Lower lobe of right lung (tissue), 2 donors: ENCODE measurements at places on chromosomes 2 and 18. TPM values are rescaled to one million over a fixed set of nuclear protein-coding genes. Genes with fewer than 3 reads are reported as not detected.

GRCh38 chr18:13628211-13628610, 98.1 kb downstream of the FAM210A start:
- no peak for DNase-seq

DNA sequence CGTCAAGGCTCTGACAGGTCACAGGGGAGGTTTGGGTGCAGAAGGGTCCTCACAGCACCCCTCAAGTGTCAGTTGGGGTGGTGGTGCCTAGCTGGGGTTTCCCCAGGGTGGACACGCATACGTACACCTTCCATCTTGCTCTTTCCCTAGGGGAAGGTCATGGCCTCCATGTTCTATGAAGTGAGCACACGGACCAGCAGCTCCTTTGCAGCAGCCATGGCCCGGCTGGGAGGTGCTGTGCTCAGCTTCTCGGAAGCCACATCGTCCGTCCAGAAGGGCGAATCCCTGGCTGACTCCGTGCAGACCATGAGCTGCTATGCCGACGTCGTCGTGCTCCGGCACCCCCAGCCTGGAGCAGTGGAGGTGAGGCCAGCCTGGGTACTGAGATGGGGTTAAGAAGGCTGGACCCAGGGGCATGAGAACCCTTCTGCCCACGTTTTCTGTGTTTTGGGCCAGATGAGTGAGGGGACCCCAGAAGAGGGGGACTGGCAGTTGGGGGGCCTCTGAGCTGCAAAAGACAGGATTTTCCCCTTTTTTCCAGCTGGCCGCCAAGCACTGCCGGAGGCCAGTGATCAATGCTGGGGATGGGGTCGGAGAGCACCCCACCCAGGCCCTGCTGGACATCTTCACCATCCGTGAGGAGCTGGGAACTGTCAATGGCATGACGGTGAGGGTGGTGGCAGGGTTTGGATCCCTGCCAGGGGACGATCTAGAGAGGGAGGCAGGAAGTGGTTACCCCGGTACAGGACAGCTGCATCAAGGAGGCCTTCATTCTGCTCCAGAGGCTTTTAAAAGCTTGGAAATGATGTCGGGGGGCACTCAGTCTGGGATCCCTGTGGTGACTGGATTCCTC, 20.9 kb downstream of the SLC30A3 start:
- no peak for DNase-seq

DNA sequence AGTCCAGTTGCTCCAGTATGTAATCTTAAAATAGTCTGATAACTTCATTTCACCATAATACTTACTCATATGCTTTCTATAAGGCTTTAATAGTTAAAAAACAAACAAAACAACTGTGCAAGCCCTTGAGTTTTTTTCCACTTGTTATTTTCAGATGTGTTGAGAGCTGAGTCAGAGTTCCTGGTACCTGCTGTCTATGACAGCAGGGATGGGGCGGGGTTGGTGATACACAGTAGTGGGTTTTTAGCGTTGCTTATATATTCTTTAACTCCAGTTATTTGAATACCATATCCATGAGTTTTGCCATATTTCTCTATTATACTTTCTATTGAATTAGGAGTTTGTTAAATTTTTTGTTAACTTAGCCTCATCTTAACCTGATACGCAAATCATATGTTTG, 5.0 kb downstream of the NAPG start:
- DNase-seq = no peak

NEB gene
- total RNA-seq = 0.83 TPM

- DNase-seq = no peak
These were observed 47.7 kb upstream of the PLB1 start for GRCh38 chr2:28447943-28448792.

GRCh38 chr2:117557626-117558025, 256.9 kb upstream of the DDX18 start:
- no peak for DNase-seq

DNA sequence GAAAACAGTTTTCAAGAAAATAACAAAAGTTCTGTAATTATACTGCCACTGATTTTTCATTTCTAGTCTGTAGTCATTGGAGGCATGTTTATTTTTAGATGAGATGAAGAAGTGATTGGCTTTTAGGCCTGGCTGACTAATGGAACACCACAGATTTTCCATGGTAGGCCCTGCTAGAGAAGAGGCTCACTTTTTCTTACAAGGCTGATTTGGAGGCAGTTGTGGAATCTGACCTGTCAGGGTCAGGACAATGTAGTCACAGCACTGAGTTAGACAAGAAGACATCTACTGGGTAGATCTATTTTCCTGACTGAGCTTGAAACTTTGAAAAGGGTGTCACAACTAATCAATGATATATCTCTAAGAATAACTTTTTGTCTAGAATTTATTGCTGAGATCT, 43.9 kb downstream of the KDM3A start:
- no peak for DNase-seq

DNA sequence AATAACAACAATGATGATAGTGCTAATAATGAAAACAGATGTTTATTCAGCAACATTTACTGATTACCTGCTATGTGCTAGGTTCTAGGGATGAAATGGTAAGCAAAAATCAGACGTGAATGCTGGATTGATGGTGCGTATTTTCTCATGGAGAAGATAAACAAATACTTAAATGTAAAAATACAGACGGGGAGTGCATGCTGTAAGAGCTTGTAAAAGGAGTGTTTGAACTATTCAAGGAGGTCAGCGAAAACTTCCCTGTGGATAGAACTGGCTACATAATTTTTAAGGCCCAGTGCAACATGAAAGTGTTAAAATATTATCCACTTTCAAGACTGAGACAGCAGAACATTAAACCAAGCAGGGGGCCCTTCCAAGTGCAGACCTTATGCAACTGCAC, 22.1 kb downstream of the MTX2 start:
- no peak for DNase-seq

G6PC2 gene
- not detected for total RNA-seq

GRCh38 chr2:199646439-199646838, 188.7 kb upstream of the SATB2 start:
- no peak for DNase-seq

MTCL1 gene
- 7.9 TPM for total RNA-seq

- no peak for DNase-seq
These were observed 225.2 kb downstream of the SLC4A3 start for GRCh38 chr2:219852626-219853025.
